ENCODE measurements at places on chromosomes 12 and 14.

DNA sequence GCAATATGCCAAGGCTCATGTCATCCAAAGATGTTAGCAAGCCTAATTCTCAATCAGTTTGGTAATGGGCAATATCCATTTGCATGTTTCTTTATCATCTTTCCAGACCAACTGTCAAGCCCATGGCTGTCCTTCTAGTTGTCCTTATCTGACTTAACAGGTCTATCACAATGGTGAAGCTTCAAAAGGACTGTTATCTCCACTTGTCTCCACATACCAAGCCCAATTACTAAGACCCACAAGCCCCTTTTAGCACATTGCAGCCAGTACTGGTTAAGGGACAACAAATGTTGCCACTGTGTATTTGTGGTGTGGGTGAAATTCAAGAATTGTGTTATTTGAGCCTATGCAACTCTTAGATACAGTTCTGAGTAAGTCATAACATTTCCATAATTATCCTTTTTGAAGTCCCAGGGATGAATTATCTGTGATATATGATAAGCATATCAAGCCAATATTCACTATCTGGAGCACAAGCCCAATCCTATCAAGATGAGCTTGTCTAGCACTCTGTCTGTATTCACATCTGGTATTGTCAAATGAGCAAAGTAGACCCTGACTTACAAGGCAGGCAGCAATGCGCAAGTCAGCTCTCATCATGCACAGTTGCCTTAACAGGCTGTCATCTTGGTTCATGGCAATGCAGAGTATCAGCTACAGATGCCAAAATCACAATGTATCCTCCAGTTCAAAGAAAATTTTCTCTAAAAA is 19.3 kb upstream of the ST8SIA1 start:
- DNase-seq, result no peak

- DNase-seq, result no peak
Observed at GRCh38 chr12:54592316-54592715, 3.9 kb upstream of the PPP1R1A start.

DNA sequence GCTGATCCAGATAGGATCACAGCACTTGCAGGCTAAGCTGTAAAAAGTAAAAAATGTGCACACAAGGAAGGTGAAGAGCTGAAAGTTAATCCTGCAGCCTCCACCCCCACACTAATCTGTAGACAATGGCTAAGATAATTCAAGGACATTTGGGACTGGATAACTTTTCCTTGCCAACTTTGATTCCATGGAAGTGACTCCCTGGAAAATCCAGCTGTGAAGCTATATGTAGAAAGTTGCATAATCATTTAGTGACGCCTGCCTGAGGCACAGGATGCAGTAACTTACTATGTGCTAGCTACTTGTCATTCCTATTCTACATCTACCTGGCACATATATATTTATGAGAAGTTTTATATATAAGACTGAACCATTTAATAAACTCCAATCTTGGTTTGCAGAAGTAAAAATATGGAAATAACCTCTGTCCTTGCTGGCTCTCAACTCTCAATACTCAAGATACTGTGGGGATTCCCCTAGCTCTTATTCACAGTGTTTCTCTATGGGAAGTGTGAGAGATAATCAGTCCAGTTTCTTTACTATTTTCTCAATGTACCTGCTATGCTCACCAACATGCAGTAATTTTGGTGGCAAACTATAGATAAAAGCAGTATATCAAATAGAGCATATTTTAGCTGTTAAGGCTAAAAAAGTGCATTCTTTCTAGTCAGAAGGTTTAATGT is 14.8 kb downstream of the LDHB start:
- DNase-seq, result no peak

GRCh38 chr14:55141825-55142224 is 12.8 kb downstream of the LGALS3 start:
- DNase-seq, result no peak

Data from Right ventricle myocardium superior (tissue), 1 donor.